Activated CD8-positive, alpha-beta memory T cell treated with anti-CD3 and anti-CD28 coated beads for 4 hours (primary cell): ENCODE measurements at places on chromosomes 3 and 15.
A peak's percentile ranks its signal among the peaks of the same experiment; 100 is the strongest.

DNA sequence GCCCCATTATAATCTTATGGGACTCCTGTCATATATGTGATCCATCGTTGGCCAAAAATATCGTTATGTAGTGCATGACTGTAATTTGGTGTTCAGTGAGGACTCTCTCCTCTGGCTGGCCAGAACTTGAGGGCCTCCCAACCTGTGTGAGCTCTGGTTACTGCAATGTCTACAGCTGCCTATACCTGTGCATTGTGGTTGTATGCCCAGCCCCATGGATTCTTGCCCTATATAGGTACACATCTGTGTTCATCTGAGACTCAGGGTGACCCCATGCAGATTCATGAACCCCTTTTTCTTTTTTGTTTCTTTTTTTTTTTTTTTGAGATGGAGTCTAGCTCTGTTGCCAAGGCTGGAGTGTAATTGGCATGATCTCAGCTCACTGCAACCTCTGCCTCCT, 32.6 kb upstream of the KLF13 start:
- DNase-seq = no peak

- no peak for DNase-seq
Measured at GRCh38 chr3:73614419-73614818, 10.3 kb downstream of the PDZRN3 start.

GRCh38 chr15:80455668-80456442, 51.7 kb downstream of the ARNT2 start:
- peak; percentile 21 for DNase-seq

DNA sequence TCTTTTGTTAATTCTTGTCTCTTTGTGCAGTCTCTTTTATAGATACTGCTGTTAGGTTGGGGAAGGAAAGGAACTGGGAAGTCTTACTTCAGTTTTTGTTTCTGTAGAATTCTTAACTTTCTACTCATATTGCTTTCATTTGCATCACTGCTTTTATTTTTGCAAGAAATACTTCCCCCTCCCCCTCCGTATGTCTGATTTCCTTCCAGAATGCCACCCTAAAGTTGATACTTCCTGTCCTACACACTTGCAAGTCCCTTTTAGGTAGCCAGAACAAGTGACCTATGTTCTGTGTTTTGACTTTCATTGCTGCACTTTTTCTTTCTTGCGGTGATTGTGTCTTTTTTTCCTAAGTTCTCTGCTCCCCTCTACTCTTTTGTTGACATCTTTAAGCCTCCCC, 477.4 kb downstream of the RSL24D1 start:
- DNase-seq = no peak

DNA sequence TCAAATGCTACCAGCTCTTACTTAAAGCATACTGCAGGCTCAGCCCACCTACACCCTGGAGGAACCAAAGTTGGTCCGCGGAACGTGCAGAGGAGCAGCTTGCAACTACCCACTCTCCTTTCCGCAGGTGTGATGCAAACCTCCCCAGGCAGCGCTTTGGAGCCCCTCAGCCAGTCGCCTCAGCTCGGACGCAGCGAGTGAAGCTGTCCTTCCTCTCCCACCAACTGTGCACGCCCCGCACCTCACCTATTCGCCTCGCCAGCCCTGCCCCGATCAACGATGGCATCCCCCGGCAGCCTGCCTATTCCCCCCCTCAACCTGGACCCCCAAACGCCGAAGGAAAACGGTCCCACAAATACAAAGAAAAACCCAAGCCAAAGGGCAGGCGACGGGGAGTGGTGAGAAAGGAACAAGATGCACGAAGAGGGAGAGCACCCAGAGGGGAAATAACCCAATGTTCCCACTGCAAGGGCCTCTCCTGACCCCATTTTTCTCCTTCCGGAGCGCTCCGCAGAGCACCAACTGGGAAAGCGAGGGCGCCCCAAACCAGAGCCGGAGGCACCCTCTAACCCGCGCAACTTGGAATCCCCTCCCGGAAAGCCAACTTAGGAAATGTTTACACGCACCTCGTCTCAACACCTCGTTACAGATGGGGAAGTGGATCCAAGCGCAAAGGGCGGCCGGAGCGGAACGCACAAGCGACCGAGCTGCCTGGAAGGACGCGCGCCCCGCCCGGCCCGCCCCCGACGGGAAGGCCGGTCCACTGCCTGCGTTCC, 665 bp downstream of the GLB1 start:
- DNase-seq = no peak

GRCh38 chr3:134879990-134880389, 84.9 kb downstream of the EPHB1 start:
- no peak for DNase-seq

- no peak for DNase-seq
Measured at GRCh38 chr3:172799246-172799645, 48.7 kb downstream of the ECT2 start.

GRCh38 chr3:193389335-193389734, 10.8 kb upstream of the ATP13A5 start:
- no peak for DNase-seq

DNA sequence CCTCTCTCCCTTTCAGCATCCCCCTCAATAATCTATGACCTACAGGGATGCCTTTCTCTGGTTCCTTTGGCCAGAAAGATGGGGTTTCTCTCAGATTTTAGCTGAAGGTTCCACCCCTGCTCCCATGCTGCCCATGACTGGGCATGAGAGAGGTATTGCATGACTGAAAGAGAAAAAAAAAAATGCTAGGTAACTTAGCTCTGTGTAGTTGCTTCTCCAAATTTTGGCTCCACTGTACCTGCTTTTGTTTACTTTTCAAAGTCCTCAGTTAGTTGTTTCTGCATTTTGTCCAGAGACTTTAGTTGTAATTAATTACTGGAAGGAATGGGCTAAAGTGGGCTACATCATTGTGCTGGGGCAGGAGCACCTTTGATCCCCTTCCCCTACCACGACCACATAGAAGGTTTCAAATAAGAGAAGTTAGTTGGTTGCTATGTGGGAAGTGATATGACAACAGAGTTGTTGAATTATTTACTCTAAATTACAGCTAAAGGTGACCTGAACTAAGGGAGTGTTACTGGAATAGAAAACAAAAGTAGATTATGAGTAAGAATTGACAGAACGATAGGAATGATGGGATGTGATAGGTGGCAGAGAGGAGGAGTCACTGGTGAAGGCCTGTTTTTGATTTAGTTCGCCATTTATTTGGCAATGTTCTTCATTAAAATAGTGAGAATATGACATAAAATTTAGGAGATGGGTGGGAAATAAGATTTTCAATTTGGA, 605.4 kb upstream of the NR2F2 start:
- DNase-seq = no peak

- no peak for DNase-seq
Measured at GRCh38 chr15:91456251-91456718, 356.2 kb downstream of the SV2B start.

- DNase-seq = no peak
Measured at GRCh38 chr3:56806407-56806806, 4.7 kb upstream of the ARHGEF3 start.

DNA sequence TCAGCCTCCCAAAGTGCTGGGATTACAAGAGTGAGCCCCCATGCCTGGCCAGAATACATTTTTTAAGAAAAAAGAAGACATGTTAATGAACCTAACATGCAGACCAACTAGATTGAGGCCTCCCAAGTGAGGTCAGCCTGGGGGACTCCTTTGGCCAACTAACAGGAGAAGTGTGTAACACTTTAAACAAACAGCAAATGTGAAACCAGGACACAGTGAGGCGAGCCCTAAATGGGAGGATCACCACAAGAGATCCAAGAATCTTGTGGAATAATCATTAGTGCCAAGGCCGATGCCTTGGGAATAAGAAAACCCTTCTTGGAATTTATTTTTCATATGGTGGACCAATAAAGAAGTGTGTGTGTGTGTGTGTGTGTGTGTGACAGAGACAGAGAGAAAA, 73.9 kb downstream of the ATP10A start:
- no peak for DNase-seq

- no peak for DNase-seq
Measured at GRCh38 chr3:13114811-13115575, 41.8 kb upstream of the IQSEC1 start.

GRCh38 chr15:79970624-79971434, at the start of gene BCL2A1:
Gene BCL2A1 (minus strand): TSS chr15:79971196. CDS start chr15:79971119, 77 bp downstream.
- peak; percentile 52 for DNase-seq

- DNase-seq = no peak
Measured at GRCh38 chr3:42216302-42216701, 49.7 kb downstream of the CCK start.
